ENCODE measurements at places on chromosomes 1 and 21. TPM values are rescaled to one million over a fixed set of nuclear protein-coding genes. Genes with fewer than 3 reads are reported as not detected.

CFHR5 gene
- total RNA-seq = not detected

CSDE1 gene
- total RNA-seq = 923 TPM

CTTNBP2NL gene
- total RNA-seq = 12.6 TPM

CLDN14 gene
- total RNA-seq = not detected

LPAR3 gene
- 20.4 TPM for total RNA-seq

SHISA4 gene
- 129 TPM for total RNA-seq

ADSS2 gene
- total RNA-seq = 5.1 TPM
